ENCODE measurements at places on chromosomes 7 and 10.

DNA sequence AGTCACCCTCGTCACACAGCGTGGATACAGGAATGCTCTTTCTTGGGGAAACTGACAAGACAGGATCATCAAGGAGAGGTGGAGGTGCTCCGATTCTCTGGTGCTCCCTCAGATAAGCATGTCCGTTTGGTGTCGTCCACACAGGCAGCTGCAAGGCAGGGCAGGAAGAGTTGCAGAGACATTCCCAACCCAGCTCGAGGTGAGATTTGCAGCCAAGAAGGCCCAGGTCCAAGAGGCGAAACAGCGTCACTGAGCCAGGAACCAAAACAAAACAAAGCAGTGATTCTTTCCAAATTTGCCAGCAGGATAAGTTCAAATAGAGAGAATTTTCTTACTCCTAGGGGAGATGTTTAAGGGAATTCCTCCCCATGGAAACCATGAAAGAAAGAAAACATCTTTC lies 386.5 kb upstream of the PFKP start:
- no peak for DNase-seq

DNA sequence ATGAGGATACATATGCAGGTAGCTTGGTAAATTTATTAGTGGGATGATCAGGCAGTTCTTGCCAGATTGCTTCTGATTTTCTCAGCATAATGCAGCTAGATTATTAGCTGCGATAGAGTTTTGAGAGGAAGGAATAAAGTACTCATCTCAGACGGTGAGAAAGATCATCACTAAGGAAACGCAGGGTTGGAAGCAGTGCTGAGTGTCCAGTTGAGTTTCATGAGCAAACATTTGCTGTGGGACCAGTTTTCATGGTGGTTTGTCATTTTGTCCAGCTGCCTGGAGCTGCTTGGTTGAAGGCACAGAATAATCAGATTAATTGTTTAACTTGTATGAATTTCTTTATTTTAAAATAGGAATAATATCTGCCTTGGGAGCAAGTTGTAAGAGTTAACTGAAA lies 33.1 kb downstream of the RAB18 start:
- no peak for DNase-seq

DNA sequence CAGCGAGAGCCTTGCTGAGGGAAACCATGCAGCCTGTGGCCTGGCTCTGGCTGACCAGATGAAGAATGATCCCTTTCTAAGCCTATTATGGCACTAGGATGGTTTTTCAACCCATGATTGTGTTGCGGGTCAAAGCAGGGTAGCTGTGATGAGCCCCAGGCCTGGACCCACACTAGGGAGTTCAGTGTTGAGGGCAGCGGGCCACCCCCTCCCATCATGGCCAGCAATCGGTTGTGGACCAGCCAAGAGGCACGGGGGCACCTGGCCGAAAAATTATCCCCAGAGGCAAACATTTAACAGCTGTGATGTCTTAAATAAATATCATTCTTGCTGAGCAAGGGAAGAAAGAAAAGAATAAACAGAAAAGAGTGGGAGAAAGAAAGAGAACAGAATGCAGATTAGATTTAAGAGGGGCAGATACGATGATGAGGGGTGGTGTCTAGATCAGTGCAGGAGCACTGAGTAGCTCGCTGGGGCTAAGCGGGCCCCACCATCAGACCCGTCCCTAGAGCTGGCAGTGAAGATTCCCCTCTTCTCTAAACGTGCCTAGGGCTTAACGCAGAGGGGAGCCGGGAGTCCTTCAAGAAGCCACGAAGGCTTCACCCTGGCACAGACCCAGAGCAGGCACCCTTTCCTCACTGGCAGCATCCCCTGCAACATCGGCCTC lies 82.7 kb downstream of the SLC37A3 start:
- DNase-seq, result no peak

DNA sequence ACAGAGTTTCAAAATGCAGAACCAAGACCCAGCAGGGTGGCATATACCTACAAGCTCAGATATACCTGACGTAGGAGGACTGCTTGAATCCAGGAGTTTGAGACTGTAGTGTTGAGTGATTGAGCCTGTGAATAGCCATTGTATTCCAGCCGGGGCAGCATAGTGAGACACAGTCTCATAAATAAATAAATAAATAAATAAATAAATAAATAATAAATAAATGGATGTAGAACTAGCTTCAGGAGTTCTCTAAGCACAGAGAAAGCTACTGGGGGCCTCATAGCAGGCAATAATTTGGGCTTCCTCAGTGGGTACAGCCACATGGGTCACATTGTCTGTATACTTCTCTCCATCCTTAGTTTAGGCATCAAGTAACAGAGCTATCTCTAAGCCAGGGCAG lies 906.8 kb downstream of the LRMDA start:
- DNase-seq, result no peak

DNA sequence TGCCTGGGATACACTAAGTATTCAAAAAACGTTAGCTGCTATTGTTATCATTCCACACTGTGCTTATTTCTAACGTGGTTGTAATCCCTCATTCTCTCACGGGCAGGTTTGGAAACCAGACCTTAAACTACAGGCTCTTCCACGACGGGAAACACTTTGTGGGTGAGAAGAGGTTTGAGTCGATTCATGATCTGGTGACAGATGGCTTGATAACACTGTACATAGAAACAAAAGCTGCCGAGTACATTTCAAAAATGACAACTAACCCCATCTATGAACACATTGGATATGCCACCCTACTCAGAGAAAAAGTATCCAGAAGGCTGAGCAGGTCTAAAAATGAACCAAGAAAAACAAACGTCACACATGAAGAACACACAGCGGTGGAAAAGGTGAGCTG lies 163.2 kb upstream of the PRR15 start:
- DNase-seq, result no peak

DNA sequence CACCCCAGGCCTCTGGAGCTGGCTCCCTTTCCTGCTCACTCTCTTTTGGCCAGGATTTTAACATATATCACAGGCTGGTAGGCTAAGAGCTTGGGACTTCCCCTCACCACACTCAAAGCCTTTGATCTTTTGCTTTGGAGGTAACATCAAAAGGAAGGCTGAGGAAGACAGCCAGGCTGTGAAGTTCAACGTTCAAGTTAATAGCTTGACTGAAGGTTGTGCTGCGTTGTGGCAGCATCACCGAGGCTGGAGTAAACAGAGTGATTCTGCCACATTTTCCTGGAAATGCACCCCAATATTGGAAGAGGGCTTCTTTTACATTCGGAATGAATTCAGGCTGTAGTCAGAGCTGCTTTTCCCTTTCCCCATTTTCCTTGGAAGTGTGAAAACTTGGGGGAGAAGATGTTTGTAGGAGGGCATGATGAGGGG lies 57.3 kb downstream of the TCF7L2 start:
- DNase-seq, result no peak

DNA sequence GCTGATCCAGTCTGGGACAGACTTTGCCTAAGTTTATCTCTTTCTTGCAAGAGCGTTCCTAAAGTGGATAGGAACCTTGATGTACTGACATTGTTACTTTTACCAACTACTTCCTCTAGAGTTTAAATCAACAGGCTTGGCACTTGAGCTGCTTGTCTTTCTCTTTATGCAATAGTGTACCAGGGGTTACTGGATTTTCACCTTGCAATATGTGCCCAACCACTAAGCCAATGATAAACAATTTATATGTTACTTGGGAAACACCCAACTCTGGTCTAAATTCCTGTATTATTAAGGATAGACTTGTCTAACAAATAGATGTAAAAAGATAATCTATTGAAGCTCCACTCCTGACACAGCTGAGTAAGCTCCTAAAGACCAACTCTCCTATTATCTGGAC lies 470.2 kb downstream of the SH2D4B start:
- no peak for DNase-seq
